Effector CD8-positive, alpha-beta T cell (primary cell): ENCODE measurements at places on chromosomes 5 and 9.

DNA sequence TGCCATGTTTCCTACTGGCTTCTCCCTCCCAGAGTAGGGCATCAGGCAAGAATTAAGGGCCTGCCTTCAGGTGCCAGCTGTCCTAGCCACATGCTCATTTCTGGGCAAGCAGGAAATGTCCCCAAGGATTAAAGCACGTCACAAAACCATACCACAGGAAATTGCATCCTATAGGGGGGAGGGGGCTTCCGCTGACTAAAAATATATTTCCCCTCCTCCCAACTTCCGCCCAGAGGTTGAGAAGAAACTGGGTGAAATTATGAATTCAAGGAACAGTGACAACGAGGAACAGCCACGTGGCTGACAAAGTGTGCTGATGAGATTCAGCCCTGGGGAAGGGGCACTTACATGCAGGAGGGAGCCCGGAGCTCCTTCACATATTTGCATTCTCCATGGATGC lies 4.1 kb downstream of the HBEGF start:
- DNase-seq, result no peak

- DNase-seq, result no peak
These were observed 26.3 kb downstream of the SLC31A1 start for GRCh38 chr9:113247640-113248039.

DNA sequence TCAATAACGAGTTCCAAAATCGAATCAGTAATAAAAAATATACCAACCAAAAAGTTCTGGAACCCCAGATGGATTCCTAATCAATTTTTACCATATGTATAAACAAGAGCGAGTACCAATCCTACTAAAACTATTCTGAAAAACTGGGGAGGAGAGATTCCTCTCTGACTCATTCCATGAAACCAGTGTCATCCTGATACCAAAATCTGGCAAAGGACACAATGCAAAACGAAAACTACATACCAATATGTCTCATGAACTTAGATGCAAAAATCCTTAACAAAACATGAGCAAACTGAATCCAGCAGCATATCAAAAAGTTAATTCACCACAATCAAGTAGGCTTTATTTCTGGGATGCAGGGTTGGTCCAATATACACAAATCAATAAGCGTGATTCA lies 30.5 kb upstream of the MACIR start:
- no peak for DNase-seq

DNA sequence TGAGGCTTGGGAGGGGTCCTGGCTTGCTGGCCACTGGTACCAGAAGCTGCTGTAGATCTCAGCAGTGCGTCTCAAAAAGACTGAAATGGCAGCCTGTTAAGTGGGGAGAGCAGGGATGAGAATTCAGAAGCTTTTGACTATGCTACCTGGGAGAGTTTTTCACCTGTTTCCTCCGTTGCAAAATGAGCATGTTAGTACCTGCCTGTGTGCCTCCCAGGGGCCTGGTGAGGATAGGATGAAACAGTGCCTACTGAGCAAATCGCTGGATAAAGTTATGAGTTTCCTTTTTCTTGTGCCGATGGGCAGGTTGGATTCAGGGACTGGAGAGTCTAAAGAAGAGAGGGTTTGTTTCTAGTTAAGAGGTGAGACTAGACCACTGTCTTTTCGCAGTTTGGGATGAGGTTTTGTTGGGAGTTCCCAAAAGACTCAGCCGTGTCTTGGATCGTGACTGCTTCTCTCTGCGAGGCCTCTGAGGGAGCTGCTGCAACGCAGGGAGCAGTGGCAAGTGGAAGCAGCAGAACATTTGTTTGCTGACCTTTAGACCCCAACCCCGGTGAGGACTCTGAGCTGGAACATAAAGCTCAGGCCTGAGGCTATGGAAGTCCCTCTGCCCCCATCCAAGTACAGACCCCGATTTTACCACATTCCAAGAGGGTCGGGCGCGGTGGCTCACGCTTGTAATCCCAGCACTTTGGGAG lies 1.4 kb downstream of the RALGPS1 start:
- no peak for DNase-seq

DNA sequence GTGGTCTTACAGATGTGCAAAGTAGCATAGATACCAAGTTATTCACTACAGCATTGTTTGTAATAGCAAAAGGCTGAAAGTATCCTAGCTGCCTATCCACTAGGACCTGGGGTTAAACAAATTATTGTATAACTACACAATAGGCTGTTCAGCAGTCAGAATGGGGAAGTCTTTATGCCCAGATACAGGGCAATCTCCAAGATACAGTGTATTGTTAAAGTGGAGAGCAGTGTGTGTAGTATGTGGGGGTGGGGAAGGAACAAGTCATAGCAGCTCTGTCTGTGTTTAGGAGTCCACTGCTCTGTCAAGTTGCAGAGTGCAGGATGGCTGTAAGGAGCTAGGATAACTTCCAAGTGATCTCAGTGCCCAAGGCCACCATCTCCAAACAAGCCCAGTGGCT lies 5.5 kb downstream of the PCYOX1L start:
- DNase-seq, result no peak

DNA sequence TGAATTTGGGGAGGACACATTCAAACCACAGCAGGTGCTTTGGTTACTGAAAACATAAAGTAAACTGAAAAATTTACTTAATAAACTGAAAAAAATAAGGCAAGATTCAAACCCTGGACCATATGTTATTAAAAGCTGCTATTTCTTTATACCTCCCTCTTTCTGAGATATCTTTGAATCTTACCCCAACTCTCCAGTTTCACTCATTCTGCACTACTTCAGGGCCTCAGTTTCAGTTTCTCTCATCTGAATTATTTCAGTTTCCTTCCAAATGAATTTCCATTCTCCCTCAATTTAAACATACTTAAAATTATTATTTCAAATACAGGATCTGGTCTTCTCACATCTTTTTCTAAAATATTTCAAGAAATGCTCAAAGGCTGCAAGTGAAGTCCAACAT lies 4.9 kb upstream of the OXCT1 start:
- no peak for DNase-seq

DNA sequence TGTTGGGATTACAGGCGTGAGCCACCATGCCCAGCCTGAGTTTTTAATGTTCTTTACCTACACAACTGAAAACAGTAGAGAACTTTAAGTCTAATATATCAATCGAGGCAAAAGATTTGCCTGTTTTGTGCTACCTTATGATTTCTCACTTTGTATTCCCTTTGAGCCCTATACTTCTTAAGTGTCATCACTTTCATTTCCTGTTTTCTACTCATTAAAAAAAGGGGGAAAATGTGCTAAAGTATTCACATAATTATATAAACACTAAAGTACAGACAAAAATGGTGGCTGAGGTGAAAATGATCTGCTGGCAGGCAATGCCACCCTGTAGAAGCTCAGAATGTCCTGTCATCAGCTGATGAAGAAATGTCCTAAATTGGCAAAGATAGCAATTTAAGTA lies 23.6 kb downstream of the ATG10 start:
- DNase-seq, result no peak

- DNase-seq, result no peak
These were observed 90.3 kb downstream of the NTRK2 start for GRCh38 chr9:84759804-84760203.

DNA sequence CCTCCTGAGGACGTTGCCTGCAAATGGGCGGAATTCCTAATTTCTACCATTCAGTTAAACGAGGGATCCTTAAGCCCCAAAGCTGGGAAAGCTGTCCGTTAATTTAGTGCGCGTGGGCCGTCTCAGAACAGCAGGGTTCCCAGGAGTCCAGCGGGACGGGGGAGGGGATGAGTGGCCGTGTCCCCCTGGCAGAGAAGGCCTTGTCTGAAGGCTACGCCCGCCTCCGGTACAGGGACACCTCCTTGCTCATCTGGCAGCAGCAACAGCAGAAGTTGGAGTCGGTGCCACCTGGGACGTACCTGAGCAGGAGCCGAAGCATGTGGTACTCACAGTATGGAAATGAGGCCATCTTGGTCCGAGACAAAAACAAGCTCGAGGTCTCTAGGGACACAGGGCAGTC lies 1.3 kb downstream of the BRD3OS start:
- DNase-seq, result no peak

DNA sequence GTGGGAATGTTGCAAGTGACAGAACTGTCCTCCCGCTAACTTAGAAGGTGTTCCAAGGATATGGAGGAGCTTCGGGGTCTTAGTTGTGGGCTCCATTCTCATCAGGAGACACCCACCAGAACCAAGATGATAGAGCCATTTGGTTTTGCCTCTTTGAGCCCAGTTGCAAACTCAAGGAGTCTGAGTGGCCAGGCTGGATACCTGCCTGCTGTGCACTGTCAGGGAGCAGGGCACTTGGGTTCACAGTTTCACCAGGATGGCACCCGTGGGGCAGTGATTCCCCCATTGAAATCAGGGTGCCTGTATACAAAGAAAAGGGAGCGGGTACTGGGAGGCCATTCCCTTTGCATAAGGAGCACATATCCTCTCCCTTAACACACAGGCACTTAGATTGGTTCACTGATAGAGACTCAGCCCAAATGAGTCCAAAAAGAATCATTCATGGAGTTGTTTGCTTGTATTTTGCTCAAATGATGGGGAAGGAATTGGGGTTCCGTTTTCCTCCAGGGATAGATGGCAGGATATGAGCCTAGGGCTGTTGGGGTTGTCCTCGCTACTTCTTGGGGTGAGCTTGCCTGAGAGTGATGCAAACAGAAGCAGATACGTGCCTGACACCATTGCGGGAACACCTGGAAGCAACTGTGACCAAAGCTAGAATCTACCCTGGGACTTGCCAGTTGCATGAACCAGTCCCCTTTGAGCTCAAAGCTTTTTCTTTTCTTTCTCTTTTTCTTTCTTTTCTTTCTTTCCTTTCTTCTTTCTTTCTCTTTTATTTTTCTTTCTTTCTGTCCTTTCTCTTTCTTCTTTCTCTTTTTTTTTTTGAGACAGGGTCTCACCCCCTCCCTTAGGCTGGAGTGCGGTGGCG lies 1.3 kb upstream of the PRR7 start:
- DNase-seq, result peak; percentile 27

DNA sequence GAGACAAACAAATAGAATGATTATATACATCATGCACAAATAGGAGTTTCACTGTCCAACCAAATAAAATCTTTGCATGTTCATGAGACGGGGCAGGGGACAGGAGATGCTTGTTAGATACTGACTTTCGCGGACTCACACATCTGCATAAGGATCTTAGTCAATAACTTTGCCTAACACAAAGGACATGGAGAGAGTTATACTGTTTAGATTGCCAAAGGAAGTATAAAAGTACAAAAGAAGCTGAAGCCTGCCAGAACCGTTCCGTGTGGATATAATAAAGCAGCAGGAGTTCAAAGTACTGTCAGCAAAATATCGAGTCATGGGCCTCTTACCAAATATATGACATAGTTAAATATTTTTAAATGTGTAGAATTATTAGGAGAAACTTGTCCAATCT lies 1148.4 kb downstream of the EFNA5 start:
- DNase-seq, result no peak

DNA sequence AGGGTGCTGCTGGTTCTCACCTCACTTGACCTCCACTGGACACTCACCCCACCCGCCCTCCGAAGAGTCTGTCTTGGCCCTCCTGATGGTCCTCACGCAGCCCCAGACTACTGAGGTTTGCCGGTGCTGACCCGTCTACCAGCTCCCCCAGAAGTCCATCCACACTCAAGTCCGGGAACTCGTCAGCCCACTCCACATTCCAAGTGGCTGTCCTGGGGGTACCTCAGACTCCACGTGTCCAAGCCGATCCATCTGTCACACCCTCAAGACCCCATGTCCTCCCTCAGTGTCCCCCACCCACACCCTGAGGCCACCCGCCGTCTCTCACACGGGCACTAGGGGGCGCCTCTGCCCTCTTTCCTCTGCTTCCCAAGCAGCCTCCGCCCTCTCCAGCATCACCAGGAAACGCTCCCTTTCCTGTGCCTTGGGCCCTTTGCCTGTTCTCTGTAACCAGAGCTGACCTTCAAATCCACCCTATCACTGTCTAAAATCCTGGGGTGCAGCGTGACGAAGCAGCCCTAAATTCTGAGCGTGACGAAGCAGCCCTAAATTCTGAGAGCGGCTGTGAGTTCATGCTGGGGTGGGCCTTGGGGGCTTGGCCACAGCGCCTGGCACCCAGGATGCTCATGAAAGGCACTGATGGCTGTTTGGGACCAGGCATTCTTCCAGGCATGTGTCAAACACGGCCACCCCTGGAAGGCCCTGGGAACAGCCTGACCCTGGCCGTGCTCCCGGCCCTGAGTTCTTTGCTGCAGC lies 95.7 kb downstream of the KCNT1 start:
- no peak for DNase-seq

- no peak for DNase-seq
These were observed 248.6 kb downstream of the TMEM232 start for GRCh38 chr5:110477911-110478310.

- no peak for DNase-seq
These were observed 33.1 kb upstream of the ITGA2 start for GRCh38 chr5:52956014-52956413.

DNA sequence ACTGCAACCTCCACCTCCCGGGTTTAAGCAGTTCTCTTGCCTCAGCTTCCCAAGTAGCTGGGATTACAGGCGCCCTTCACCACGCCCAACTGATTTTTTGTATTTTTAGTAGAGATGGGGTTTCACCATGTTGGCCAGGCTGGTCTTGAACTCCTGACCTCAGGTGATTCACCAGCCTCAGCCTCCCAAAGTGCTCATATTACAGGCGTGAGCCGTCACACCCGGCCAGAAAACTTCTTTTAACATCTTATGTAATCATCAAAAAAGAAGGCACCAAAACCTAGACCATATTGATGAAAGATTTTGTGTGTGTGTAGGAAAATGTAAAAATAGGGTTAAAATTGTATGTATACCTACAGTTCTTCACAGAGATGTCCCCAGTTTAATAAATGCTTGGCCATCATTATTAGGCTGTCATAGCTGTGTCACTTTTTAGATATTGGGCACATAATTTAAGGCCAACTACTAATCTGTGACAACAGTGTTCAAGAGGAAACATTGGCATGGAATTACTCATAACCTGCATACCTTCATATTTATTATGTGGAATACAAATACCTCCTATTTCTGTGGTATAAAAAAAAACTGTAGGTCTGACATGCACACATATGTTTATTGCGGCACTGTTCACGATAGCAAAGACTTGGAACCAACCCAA lies 44.4 kb downstream of the RAD50 start:
- no peak for DNase-seq

DNA sequence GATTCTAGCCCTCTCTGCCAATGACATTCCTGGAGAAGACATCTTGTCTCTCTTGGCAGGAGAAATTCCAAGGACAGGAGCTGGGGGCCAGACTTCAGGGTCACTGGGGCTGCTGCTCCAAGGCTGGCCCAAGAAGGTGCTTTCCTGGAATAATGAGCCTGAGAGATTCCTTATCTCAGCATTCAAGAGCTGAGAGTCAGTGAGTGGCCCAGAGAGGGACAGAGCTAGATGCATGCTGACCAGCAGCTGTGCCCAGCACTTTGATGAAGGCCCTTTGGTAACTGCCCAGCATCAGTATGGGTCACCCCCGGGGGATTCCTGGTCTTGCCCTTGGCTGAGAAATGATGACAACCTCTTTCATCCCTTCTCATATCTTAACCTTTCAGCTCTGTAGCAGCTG lies 47.7 kb upstream of the CTNNA1 start:
- DNase-seq, result no peak
